ENCODE measurements at places on chromosomes 2 and 18. TPM values are rescaled to one million over a fixed set of nuclear protein-coding genes. Genes with fewer than 3 reads are reported as not detected.

Gene FOXI3
- polyA plus RNA-seq = 0.29 TPM

Gene ZC3H6
- 3.5 TPM for polyA plus RNA-seq

Gene OXER1
- polyA plus RNA-seq = 0.24 TPM

Gene HOXD10
- 17.2 TPM for polyA plus RNA-seq

Gene ARHGAP25
- polyA plus RNA-seq = 4.9 TPM

Gene RNF152
- 0.56 TPM for polyA plus RNA-seq

Gene IL18RAP
- not detected for polyA plus RNA-seq

Gene POLE4
- polyA plus RNA-seq = 46.9 TPM

Gene CCDC74A
- 32.3 TPM for polyA plus RNA-seq

Gene TUBA3E
- not detected for polyA plus RNA-seq

Gene OTOS
- 3.5 TPM for polyA plus RNA-seq

Gene DSC2
- polyA plus RNA-seq = 0.22 TPM

Gene CAPN13
- 1.7 TPM for polyA plus RNA-seq

Gene SNTG2
- polyA plus RNA-seq = 1.9 TPM

Gene ANKRD44
- 2.5 TPM for polyA plus RNA-seq

Gene L3MBTL4
- polyA plus RNA-seq = 4.5 TPM

Gene AFF3
- polyA plus RNA-seq = 3.1 TPM

Gene LIMS1
- 7.5 TPM for polyA plus RNA-seq

Gene NTSR2
- polyA plus RNA-seq = 18.4 TPM

Gene XPO1
- polyA plus RNA-seq = 47.3 TPM

Gene INO80C
- 43.5 TPM for polyA plus RNA-seq

Gene POMC
- 2.5 TPM for polyA plus RNA-seq

Gene TCF23
- not detected for polyA plus RNA-seq

Gene MXD1
- polyA plus RNA-seq = 4.7 TPM

Gene MTLN
- 64.6 TPM for polyA plus RNA-seq

Gene TWIST2
- polyA plus RNA-seq = not detected

Gene ZAP70
- polyA plus RNA-seq = not detected

Gene SPAST
- 13.3 TPM for polyA plus RNA-seq

Gene KATNAL2
- polyA plus RNA-seq = 8.4 TPM

Gene KCNE4
- 3.6 TPM for polyA plus RNA-seq
